Activated naive CD4-positive, alpha-beta T cell treated with anti-CD3 and anti-CD28 coated beads for 36 hours (primary cell): ENCODE measurements at places on chromosomes 12 and 14.

DNA sequence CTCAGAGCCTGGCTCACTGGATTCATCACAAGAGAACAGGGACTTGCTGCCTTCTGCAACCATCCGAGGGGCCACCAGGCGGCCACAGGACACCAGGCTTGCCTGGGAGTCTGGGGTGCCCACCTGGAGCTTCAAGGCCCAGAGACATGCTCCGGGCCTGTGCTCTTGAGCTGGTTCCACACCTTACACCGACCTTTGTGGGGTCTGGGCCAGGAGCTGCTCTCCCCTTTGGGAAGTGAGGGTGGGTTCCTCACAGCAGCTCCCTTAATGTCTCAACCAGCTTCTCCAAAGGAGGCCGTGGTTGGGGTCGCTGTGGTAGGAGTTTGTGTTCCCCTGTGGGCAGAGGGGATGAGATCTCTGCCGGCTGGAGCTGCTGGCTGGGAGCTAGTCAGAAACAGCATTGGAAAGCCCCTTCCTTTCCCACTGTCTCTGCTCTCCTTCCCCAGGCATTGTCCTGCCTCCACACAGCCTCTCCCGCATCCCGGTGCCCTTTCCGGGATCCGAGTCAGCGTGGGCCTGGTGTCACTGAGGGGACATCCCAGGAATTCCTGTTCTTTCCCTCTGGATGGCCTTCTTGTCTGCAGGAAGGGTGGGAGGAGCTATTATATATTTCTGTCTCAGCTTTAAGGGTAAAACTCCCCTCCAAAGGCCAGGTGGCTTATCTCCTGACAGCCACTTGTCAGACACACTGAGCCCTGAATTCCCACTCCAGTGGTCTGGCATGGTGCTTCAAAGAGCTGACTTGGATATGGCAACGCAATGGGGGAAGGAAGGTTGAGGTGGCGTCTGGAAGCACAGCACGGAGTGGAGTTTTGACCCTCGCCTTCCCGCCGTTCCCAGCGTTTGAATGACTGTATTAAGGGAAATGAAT lies 5.1 kb upstream of the PAPLN start:
- DNase-seq, result no peak

- DNase-seq, result peak; percentile 82
These were observed 604 bp downstream of the EIF4B start for GRCh38 chr12:53006810-53007309.

DNA sequence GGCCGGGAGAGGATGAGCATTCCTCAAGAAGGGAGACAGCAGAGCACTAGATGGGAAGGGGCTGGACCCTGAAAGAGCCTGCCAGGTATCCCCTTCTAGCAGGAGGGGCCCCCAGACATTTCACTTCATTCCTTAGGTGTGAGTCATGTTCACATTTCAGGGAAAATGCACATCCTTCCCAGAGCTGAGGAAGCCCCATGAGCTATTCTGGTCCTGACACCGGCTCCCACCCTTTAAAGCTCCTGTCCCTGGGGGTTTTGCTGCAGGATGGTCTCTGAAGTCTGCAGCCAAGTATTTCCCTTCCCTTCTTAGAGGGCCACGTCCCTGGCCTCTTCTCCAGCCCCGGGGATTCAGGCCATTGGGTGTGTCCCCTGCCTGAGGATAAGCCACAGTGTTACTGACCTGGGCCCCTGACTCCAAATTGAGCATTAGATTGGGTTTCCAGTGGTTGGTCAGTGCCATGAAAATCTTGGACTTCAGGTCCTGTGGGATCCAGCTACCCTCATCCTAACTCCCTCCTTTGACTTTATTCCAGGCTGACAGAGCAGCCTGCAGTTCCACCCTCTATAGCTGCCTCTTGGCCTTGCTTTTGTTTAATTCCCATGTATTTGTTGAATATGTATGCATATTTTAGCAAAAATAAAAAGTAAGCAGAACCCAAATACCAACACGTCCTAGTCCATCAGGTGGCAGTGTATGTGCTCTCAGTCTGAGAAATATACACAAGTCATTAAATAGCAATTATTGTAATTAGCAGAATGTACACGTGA lies 267.1 kb downstream of the CACNA1C start:
- DNase-seq, result no peak

DNA sequence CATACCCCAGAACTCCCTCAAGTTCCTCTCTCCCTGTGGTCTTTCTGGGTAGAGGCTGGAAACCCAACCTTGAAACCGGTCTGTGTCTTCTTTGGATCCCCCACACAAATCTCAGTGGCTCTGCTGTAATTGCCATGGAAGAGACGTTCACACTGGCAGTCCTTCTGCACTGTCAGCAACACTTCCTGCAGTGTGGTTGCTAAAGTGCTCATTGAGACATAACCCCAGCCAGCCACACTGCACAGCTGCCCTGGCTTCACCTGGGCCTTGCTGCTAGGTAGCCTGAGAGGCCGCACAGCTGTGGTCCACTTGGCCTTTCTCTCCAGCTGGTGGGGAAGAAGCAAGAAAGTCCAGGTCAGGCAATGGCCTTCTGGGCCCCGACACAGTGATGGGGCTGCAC lies 2.4 kb downstream of the GZMH start:
- no peak for DNase-seq

- no peak for DNase-seq
These were observed 125.6 kb downstream of the SMOC1 start for GRCh38 chr14:70004791-70005190.

DNA sequence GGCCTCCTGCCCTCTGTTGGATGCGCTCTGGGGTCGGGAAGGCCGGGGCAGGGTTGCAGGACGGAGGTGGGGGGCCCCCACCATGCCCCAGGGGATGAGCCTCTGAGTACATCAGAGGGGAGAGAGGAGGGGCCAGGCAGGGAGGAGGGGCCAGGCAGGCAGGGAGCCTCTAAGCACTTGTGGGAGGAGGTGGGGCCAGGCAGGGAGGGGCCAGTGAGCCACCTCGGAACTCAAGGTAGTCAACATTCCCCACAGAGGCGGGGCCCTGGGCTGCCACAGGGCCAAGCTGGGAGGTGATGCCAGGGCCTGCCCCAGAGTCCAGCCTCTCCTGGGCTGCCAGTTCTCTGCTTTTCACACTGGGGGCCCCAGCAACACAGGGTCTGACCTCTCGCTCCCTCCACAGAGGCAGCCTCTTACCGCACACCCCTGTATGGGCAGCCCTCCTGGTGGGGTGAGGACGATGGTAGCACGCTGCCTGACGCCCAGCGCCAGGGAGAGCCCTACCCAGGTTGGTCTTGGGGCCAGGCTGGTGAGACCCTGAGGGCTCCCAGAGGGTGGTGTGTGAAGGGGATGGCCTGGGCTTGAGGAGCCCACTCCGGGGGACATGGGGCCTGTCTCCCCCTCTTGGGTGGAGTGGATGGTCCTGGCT lies 17.4 kb downstream of the CEP170B start:
- peak; percentile 26 for DNase-seq

DNA sequence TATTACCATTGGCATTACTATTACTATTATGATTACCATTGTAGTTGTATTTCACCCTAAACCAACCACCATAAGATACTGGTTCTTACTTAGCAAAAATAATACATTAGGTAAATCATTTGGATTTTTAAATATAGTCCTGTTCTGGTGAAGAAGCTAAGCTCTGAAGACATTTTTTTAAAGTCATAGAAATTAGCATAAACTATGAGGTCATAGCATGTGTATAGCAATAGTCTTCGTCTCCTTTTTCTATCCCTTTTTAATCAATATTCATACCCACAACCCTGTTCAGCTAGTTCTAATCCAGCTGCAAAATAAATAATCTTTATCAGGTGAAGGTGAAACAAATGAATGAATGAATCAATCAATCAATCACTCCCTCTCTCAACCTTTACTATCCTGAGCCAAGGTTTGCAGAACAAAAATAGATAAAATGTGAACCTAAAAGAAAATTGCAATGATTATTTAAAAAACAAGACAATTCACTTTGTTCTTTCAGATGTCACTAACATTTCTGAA lies 134.5 kb downstream of the STXBP6 start:
- no peak for DNase-seq

DNA sequence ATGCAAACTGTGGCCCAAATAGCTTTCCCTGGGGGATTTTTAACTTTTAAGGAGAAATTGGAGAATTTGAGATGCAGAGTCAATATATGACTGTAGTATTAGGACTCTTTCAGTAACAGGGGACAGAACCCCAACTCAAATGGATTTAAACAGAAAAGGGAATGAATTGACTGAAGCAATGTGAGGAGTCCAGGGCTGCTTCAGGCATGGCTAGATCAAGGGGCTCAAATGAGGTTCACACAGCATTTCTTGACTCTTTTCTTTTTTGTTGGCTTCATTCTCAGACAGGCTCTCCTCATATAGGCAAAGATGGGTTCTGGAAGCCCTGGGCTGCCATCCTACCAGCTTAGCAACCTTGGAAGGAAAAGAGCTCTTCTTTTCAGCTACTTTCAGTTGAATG lies 13.6 kb downstream of the HNF1A start:
- DNase-seq, result no peak

- DNase-seq, result no peak
These were observed 28.7 kb downstream of the CLIP1 start for GRCh38 chr12:122393817-122394216.

GRCh38 chr12:132559652-132560363 lies 50.6 kb downstream of the LRCOL1 start:
- peak; percentile 60 for DNase-seq

DNA sequence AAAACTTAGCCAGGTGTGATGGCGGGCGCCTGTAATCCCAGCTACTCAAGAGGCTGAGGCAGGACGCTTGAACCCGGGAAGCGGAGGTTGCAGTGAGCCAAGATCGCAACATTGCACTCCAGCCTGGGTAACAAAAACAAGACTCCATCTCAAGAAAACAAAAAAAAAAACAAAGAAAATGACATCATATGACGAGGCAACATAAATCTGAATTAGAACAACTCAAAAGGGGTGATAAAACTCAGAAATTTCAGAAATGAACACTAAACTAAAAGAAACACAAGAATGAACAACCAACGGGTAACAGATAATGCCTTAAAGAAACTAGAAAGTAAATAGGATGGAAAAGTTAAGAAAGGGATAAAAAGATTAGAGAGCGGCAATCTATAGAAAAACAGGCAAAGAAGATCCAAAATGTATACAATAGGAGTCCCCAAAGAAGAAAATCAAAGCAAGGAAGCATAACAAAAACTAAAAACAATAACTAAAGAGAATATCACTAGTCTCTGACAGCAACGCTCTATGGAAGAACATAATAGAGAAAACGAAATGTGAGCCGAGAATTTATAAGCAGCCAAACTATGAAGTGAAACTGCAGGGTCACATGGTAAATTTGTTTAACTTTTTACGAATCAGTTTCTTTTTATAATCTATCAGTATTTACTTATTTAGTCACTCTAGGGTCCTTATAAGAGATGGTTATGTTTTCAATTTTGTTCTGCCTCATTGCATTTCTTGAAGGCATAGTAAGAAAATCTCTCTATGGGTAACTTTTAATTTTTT lies 45.7 kb downstream of the SPPL3 start:
- no peak for DNase-seq

- no peak for DNase-seq
These were observed 37.6 kb downstream of the SLC2A14 start for GRCh38 chr12:7835116-7835515.

DNA sequence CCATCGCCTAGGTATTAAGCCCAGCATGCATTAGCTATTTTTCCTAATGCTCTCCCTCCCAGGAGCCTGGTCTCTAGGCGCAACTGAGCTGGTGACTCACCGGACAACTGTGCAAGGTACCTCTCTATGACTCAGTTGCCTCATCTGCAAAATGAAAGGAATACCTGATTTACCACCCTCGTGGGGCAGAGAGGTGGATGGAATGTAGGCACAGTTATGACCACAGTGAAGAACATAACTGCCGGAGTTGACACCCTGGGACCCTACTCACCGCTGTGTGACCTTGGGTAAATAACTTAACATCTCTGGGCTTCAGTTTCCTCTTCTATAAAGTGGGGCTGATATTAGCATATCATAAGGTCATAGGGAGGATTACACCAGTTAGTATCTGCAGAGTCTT lies 22.6 kb downstream of the BCL11B start:
- peak; percentile 59 for DNase-seq

DNA sequence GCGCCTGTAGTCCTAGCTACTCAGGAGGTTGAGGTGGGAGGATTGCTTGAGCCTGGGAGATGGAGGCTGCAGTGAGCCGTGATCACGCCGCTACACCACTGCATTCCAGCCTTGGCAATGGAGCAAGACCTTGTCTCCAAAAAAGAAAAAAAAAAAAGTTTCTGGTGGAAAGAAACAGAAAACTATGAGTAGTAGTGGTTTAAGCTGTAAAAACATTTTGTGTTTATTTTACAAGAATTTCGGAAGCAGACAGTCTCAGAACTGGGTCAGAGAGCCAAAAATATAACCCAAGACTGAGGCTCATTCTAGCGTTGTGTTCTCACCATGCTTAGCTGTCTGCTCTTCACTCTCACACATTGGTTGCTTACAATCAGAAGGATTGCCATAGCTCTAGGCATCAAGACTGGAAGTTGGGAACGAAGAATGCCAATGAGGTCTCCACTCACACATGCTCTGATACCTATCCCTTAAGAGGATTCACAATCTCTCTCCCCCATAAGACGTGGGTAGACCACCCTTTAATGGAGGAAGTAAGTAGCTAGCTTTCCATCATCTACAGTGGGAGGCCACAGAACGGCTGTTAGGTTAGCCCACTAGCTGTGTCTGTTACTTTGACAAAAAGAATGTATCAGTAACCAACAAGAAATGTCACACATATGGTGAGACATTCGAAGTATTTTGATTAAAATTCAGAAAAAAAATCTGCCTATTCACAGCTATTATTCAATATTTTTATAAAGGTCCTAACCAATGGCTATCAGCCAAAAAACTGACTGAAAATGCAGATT lies 117.6 kb upstream of the RASSF8 start:
- DNase-seq, result no peak

DNA sequence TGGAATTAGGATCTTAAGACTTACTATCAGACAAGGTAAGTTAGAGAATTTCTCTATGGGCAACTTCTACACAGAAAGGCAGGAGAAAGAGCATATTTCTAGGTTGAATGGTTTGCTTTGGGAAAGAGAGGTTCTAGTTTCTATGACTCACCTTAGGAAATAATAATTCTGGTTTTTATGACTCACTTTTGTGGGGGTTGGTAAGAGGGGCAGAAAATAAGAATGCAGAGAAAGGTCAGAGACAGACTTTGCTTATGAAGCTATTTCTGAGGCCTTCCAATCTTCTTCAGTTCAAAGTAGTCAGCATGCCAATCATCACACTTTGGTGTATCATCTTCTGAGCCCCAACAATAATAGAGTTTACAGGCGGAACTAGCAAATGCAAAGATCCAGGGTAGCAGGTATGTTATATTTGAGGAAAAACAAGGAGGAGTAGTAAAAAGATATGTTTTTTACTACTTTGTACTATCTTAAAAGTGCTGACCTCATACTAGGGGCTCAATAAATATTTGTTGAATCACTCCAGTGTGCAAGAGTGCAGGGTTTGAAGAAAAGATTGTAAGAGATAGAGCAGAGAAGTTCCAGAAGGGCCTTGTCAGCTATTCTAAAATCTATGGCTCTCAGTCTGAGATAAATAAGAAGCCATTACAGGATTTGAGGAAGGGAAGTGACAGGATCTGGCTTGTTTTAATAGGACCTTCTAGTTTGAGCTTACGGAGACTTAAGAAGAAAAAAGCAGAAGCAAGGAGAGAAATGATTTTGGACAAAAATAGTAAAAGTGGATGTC lies 56.7 kb upstream of the LRFN5 start:
- DNase-seq, result no peak
